ENCODE measurements at places on chromosomes 3 and 15.

GRCh38 chr15:51869060-51869421 lies 39.6 kb downstream of the TMOD3 start:
- DNase-seq, result no peak

DNA sequence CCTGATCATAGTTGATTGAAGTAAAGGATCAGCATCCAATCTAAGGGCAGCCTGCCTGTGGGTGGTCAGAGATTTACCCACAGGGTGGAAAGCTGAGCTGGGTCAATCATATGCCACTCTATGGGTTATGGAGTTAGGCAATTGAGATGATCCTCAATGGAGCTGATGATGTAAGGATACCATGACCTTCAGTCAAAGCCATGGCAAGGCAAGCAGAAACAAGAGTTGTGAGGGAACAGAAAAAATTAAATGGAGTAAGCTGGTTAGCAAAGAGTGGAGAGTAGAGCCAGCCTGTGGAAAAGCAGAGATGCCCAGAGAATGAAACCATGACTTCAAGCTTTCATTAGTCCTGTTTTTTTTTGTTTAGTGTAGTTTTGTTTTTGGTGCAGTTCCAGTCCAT lies 5.7 kb upstream of the IQGAP1 start:
- DNase-seq, result no peak

DNA sequence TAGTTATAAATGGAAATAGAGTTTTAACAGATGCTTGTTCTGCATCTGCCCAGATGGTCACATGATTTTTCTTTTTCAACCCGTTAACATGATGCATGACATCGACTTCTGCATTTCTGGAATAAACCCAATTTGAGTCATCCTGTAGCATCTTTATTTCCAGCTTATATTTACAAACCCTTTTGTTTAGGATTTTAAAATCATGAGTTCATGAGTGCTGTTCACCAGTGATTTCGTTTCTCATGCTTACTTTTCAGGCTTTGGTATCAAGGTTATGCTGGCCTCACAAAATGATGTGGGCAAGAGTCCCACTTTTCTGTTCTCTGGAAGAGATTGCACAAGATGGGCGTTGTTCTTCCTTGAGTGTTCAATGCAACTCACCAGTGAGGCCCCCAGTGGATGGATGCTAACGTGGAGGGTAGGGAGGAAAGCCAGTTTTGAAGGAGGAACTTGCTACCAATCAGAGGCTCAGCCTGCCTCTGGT lies 5.2 kb downstream of the HRH1 start:
- no peak for DNase-seq

DNA sequence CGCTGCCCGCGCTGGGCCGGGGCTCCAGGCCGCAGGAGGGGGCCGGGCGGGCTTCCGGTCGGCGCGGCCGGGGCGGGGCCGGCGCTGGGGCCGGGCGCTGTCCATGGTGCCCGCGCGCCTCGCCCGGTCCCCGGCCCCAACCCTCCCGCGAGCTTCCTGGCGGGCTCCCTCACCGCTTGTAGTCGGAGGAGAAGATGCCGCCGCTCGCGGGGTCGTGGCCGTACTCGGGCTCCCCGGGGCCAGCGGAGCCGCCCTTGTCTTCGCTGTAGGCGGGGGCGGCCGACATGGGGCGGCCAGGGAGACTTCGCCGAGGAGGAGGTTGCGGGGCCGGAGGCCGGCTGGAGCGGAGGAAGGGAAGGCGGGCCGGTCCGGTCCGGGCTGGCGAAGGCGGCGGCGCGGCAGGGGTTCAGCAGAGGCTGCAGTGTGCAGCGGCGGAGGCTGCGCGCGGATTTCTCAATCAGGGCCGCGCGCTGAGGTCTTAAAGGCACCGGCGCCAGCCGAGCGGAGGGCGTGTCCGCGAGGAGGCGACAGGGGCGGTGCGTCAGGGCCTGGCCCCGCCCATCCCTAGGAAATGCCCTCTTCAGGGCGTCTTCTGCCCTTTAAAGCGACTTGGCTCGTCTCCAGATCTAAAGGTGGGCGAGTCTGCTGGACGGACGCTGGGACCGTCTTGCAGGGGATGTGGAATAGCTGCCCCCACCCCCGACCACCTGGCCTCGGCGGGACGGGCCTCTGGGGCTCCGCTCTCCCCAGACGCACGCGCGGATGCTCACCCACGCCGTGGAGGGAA lies at the start of gene AP3B2:
Gene AP3B2 (minus strand): TSS at position 455 of the 787 bp plus-strand sequence. CDS start 169 bp downstream, at position 286.
- peak; percentile 85 for DNase-seq

DNA sequence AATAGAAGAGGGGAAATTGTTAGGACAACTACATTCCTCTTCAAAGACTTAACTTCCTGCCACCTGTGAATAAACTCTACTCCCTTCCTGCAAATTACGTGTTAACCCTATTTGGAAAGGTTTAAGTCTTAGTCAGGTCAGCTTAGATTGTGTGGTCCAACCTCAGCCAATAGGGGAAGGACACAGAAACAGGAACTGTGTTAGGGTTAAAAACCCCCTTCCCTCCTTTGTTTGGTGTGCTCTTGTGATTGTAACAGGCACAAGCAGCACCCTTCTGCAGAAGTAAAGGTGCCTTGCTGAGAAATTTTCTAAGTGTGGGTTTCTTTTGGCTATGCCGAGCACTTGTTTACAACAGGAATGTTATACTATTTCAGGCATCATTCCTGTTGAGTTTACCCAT lies 45.0 kb upstream of the FSTL1 start:
- no peak for DNase-seq

GRCh38 chr3:57923101-57923500 lies 85.1 kb upstream of the FLNB start:
- DNase-seq, result no peak

GRCh38 chr3:160608870-160609269 lies 43.5 kb upstream of the KPNA4 start:
- no peak for DNase-seq

DNA sequence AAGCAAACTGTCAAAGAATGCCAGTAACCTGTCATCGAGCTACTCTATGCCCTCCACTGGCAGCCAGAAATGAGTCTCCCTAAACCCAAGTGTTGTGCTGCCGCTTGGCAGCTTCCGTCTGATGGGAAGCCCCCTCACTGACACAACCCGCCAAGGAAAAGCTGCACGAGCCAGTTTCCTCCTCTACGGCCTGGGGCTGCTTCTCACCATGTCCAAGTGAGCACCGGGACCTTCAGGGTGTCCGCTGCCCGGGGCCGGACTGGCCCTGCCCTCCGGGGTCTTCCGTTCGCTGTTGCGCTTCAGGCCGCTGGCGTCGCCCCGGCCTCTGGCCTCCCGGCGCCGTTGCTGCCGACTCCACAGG lies 490 bp downstream of the TOMM70 start:
- DNase-seq, result no peak

DNA sequence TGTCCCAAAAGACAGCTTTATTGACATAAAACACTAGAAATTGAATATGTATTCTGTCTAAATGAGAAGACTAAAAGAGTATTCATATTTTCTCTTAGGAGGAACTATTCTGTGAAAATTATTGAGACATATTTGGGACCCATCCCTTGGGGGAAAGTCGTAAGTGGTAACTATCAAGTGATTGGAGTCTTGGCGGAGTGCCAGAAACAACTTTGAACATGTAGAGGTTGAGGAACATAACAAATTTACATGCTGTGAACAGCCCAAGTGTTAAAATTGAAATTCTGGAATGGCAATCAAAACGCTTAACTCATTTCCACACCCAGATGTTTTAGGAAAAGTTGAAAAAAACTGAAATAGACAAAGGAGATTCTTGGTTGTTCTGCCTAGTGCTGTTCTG lies 1034.6 kb downstream of the NSUN3 start:
- DNase-seq, result no peak

DNA sequence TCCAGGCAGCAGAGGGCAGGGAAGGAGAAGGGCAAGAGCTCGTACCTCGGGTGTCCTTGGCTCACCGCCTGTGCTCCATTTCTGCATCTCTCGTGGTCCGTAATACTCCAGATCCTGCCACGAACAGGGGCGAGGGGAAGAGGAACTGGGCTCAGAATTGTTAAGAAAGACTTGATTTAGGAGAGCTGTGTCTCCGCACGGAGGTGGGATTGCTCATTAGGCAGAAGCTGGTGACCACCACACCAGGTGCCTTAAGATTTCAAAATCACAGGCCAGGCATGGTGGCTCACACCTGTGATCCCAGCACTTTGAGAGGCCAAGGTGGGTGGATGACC lies 37.2 kb upstream of the BDH1 start:
- DNase-seq, result no peak

GRCh38 chr15:80107774-80108173 lies 45.0 kb upstream of the FAH start:
- no peak for DNase-seq

GRCh38 chr3:13045241-13045903 lies 27.9 kb downstream of the IQSEC1 start:
- DNase-seq, result no peak
